Stimulated activated CD4-positive, alpha-beta T cell treated with anti-CD3 and anti-CD28 coated beads, Interleukin-2, amount 100 ng/mL, for 48 hours (primary cell): ENCODE measurements at places on chromosomes 2 and 18.

DNA sequence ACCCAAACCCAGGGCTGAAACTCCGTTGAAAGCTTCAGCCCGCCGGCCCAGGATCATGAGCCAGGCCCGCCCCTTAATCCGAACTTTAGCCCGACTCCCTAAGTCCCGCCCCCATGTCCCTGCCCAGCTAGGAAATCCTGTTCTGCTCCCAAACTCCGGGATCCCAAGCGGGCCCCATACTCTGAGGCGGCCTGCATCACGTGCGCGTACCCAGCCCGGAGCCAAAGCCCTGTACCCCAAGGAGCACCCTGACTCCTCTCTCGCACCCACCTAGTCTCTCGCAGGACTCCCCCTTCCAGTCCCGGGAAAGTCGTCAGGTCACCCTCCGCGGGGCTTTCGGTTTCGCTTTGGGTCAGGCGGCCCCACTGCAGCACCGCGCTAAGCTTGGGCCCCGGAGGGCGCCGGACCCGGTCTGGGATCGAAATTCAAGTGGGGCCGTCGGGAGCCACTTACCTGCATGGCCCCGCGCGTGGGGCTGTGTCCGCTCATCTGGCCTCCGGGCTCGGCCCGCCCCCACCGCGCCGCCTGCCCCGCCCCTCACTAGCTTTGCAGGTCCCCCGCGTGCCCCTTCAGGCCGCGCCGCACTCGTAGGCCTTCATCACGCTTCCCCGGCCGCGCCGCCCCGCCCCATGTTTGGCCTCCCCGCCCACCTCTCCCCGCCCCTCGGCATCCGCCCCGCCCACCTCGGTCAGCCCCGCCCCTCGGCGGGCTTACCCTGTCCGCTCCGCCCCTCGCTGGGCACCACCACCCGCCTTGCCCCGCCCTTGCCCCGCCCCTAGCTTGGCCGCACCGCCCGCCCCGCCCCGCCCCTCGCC is at the start of gene DNPEP:
DNPEP (minus strand) TSS at position 607 of the 815 bp plus-strand sequence; CDS start at position 489, 118 bp downstream.
- DNase-seq: peak; percentile 93

- DNase-seq: peak; percentile 58
Observed at GRCh38 chr18:37537868-37538525, 27.6 kb downstream of the CELF4 start.

DNA sequence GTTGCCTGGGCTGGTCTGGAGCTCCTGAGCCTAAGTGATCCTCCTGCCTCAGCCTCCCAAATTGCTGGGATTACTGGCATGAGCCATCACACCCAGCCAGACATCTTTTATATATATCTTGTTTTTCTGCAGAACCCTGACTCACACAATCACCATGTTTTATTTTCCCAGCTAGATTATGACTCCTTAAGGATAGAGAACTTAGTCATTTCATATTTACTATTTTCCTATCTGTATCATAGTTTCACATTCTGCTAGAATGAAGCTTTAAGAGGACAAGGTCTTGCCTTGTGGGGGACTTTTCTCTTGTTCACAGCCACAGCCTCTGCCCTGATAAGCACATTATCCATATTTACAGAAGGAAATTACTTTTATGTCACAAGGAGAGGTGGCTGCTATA is 73.9 kb downstream of the LBH start:
- DNase-seq: no peak

- no peak for DNase-seq
Observed at GRCh38 chr2:231655488-231655887, 52.8 kb upstream of the PTMA start.

DNA sequence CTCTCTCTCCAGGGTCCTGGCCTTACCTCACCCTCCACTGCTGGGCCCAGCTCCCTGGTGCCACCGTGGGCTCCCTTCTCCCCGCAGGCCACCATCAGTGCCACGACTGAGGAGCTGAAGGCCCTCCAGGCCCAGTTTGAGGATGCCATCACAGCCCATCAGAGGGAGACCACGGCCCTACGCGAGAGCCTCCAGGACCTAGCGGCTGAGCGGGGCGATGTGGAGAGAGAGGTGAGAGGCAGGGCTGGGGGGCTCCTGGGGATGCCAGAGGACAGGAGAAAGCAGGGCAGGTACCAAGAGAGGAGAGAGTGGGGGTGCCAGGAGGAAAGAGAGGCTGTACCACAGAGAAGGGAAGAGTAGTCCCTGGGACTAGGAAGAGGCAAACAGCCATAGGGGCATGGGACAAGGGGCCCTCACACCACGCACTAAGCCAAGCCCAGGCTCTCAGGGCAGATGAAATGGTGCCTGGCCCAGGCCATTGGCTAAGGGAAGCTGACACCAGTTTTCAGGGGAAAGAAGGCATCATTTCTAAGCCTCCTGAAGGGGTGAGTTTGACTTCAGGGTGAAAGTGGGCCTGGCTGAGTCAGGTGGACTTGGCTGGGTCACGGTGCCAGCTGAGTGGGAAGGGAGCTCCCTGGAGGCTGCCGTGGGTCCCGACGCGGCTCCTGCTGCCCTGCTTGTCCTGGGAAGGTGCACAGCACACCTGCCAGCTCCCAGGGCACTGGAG is 39.0 kb upstream of the SNED1 start:
- no peak for DNase-seq

- DNase-seq: no peak
Observed at GRCh38 chr18:49704334-49704733, 109.0 kb downstream of the ACAA2 start.

GRCh38 chr2:9108210-9108967 is 98.2 kb upstream of the ASAP2 start:
- DNase-seq: no peak

- no peak for DNase-seq
Observed at GRCh38 chr2:169073963-169074751, 4.8 kb downstream of the DHRS9 start.

- peak; percentile 5 for DNase-seq
Observed at GRCh38 chr2:112821682-112822081, 14.9 kb downstream of the IL1B start.

DNA sequence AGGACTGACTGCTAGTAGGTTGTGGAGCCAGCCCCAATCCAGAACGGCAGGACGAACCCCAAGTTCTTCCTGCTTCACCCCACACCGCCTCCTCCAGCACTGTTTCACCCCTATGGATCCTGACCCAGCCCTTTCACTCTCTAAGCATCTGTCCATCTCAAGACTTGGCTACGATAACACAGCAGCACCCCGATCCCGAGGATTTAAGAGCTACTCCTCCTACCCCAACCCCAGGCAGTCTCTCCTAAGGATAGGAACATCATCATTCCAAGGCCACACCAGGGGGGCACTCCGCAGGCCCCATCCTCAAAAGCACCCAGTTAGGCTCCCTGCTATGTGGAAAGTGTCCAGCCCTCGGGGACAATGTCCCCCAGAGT is 645 bp downstream of the KCTD18 start:
- no peak for DNase-seq
